Inflammatory macrophage (primary cell): ENCODE measurements at places on chromosomes 12 and 14.

DNA sequence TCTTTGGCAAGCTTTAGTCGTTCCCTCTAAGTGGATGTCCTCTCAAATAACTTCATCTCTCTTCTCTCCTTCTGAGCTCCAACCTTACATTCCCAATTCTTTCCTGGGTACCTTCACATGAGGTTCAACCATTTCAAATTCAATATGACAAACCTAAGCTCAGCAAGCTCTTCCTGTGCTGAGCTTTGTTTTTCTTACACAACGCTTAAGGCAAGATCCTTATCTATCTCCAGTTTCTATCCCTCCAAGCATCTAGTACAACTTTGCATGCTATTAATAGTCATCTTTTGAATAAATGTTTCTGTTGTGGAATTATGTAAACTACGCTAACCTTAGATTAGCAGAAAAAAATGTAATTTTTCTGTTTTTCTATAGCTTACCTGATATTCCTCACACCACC, 63.7 kb upstream of the IFNG-AS1 start:
- DNase-seq = no peak

DNA sequence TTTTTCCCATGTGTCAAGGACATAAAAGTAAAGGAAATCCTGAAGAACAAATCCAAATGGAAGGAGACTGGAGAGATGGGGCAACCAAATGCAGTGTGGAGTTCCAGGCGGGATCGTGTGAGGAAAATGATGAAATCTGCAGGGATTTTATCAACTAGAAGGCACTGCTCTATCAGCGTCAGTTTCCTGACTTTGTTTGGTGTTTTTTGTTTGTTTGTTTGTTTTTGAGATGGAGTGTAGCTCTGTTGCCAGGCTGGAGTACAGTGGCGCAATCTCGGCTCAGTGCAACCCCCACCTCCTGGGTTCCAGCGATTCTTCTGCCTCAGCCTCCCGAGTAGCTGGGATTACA, 43.3 kb upstream of the GPR132 start:
- DNase-seq = no peak

DNA sequence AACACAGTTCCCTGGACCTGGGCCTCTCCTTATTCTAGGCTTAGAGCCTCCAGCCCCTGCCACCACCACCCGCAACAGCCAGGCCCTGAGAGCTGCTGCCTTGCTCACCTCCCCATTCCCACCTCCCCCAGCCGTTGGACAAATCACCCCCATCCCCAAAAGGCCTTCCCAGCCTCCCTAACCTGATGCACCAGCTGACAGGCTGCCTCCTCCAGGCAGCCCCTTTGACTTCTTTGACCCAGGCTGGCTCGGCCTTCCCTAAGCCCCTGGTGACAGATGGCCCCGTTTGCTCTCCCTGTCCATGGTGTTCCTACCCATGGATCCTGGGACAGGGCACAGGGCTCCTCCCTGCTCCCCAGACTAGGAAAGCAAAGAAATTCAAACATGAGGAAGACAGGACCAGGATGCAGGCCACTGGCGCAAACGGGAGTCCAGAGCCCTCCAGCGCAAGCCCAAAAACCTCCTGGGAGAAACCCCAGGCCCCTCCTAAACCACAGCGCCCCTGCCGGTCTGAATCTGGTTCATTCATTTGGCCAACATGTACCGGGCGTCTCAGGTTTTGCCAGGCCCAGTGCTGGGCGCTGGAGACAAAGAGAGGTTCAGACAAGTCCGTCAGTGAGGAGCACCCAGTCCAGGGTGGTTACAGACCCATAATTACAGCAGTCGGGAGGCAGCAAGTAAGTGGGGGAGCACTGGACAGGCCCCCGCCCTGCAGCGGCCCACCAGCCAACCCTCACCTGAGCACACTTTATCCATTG, 2.4 kb downstream of the AKT1 start:
- DNase-seq = no peak

DNA sequence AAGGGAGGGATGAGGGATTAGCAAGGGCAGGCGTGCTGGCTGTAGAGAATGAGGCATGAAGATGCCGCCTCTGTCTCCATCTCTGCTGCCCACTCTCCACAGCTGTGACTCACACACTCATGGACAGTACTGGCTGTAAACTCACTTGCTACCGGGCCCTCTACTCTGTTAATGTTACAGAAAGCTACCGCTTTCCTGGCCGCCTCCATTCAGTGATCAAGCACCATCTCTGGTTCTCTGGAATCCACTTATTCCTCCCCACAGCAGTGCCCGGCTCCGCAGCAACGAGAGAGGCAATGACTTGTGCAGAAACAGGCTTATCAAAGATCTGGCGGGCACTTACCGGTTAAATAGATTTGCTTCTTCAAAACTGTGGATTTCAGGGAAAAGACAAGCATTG, 34.8 kb downstream of the AMN start:
- DNase-seq = peak; percentile 53

- DNase-seq = no peak
These were observed 32.9 kb downstream of the MAP1LC3B2 start for GRCh38 chr12:116591855-116592637.

- no peak for DNase-seq
These were observed 11.6 kb downstream of the PTPRR start for GRCh38 chr12:70908978-70909377.
